ENCODE measurements at places on chromosomes 13 and 19.
A peak's percentile ranks its signal among the peaks of the same experiment; 100 is the strongest.

GRCh38 chr13:19862481-19863313, 752 bp downstream of the ZMYM5 start:
- DNase-seq, result peak; percentile 67

DNA sequence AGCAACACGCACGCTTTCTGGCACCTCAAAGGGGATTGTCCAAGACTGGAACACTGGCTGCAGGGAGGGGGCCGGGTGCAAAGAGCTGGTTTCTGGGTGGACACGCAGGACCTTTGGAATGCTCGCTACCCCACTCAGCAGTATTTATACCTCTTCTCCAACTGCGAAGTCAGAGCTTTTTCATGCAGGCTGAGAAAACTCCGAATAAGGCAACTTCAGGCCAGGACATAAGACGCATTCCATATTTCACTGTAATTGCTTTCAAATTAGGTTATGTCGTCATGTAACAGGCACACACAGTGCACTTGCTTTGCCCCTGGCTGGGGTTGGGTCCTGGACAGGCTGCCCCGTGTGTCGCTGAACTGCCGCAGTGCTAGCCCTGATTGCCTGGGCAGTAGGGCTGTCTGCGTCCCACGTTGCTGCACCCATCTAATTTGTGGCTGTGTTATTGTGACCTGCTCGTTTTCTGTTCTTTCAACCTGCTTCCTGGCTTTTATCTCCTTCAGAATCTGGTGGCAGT, 44.5 kb downstream of the ACTN4 start:
- no peak for DNase-seq

- no peak for DNase-seq
These were observed 6.4 kb upstream of the ZNF333 start for GRCh38 chr19:14683439-14683838.

DNA sequence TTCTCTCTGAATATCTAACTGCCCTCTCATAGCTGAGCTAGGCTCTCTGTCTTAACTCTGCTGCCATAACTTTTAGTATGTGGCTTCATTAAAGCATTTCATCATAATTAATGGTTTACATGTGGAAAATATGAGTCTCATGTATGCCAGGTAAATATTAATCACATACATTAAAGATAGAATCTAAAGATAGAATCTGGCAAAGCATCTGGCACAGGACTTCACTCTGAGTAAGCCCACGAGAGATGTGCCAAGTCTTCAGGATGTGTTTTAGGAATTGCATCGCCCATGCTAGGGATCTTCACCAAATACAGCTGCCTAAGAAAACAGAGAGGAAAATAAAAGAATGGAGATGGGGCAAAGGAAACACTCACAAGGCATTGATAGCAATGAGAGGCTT, 285.8 kb downstream of the DIAPH3 start:
- no peak for DNase-seq

DNA sequence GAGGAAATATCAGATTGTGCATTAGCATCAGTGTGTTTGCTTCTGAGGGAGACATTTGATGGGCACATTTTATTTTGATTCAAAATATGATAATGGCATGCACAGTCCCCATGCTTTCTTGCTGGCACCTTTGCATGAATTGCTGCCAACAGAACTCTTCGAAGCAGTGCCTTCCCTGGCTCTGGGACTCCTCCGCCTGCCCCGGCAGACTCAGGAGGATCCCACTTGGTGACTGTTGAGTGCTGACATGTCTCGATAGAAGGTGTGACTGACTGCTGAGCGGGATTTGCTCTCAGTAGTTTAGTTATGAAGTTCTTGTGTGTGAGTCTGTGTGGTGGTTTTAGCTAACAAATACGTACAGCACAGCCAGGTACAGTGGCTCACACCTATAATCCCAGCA, 239.7 kb downstream of the FGF9 start:
- no peak for DNase-seq

DNA sequence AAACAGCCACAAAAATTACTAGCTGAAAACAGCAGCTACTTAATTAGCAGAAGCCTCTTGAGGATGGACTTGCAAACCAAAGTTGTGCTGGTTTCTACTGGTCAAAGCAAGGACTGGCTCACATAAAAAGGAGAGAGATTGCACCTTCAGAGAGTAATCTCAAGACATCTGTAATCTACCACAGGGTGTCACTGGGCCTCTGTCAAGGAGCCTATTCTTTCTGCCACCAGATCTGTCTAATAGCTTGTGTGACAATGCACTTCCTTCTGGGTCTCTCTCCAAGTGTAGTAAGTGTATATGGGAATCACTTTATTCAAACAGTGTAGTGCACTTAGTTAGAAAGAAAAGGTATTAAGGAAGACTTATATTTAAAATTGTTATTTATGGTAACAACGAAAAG, 24.4 kb upstream of the ZNF561 start:
- DNase-seq, result no peak

GRCh38 chr13:95741584-95742563, 64.9 kb downstream of the DNAJC3 start:
- no peak for DNase-seq

DNA sequence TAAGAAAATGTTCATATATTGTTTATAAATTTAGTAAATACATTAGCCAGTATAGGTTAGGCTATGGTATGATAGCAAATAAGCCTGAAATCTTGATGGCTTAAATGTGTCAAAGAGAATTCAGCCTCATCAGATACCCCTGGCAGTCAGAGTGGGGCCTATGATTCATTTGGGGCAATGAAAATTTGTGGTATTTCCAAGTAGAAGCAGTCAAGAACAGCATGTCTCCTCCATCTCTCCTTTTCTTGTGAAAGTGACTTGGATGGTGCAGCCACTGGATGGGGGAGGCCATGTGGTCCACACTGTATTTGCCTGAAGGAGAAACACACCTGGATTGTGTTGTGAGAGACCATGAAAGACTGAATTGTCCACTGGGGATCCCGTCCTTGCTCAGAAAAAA, 82.7 kb downstream of the DLEU7 start:
- DNase-seq, result no peak

DNA sequence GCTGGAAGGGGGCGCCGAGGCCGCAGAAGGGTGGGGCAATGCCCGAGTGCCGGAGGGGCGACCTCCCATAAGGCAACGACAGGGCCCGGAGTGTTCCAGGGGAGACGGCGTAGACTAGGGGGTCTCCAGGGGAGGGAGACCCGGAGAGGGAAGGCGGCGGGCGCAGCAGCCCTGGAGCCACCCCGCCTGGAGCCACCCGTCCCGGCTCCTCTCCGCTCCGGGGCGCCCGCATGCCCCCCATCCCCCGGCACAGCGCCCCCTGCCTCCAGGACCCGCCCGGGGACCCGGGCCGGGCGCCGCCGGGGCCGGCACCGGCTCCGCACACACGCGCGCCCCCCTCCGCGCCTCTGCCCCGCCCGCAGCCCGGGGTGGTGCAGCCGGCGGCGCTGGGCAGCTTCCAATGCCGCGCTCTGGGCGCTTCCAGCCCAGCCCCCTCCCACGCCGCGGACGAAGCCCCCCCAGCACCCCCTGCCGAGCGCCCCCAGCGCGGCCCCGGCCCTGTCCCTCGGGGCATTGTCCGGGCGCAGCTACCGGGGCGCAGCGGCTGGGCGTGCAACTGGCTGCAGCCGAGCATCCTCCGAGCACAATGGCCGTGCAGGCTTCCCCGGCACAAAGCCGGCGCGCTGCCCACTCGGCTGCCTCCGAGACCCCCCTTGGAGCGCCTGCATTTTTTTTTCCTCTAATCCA, 519 bp downstream of the PTPRS start:
- DNase-seq, result no peak

DNA sequence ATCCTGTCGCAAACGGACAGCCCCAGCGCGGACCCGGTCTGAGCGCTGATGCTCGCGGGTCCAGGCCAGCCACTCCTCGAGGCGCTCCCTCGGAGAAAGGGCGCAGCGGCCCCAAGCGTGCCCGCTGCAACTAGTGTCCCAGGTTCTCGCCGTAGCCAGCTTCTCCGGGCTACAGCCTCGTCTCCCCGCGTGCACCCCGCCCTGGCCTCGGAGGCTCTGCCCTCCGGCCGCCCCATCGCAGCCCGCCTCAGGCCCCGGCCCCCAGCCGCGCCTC, 487 bp downstream of the FLT1 start:
- peak; percentile 28 for DNase-seq

DNA sequence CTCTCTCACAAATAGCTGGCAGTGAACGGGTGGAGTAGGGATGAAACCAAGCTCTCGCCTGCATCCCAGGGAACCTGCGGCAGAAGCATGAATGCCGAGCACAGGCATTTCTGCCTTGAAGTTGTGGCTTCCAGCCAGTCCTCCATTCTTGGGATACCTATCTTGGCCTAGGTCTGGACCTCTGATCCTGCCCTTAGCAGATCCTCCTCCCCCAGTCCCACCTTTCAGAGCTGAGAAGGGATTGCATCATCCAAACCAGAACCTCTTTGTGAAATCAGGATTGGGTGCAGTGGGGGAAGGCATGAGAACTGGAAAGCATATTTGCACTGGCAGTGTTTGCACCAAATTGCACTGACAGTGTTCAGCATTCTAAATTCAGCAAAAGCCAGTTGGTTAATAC, 5.8 kb downstream of the ZNF780A start:
- DNase-seq, result no peak

DNA sequence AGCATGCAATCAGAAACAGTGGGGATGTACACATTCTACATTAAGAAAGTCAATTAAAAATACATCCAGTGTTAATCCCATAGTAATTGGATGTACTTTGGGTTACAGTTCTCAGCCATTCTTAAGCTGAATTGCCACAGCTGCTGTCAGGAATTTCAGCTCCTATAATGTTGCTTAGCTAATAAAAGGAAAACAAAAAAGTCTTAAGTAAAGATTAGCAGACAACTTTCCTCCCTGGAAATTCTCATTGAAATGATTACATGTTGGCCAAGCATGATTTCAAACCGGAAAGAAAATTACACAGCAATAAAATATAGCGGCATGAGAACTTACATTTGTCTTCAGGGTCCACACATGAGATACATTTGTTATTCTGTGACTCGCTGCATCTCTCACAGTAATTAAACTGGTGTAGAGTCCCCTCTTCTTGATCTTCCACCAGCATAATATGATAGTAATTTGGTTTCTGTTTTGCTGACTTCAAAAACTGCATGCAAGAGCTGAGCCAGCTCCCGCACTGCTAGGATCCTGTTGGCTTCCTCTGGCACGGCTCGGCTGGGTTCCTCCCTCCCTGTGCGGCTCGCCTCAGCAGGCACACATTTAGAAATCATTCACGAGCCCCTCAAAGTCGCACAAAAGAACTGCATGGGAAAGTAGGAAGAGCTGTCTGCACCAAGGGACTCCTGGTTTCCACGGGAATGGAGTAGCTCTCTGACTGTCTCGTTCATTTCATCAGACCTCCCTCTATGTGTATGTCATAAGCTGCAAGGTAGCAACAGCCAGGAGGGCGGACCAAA, at the start of gene HTR2A:
TSS of gene HTR2A (minus strand) at position 713 of the 797 bp plus-strand sequence. CDS start 1,147 bp downstream, outside the sequence.
- DNase-seq, result peak; percentile 27

- no peak for DNase-seq
These were observed 138.4 kb downstream of the POSTN start for GRCh38 chr13:37460166-37460565.

DNA sequence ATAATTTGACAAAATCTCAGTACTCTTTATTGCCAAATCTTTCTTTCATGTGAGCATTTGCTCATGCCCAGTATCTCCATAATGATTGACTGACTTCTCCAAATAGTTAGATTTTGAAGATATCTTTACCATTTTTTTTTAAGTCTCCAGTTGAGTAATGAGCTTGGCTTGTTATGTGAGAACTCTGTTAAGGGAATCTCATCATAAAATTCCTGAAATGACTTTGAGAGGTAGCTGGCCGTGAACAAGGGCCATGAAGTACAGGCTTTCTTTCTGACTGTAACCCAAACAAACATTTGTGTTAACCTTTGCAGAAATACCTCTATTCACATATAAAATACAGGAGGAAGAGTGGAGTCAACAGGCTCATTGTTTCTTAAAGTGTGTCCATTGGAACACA, 449.7 kb downstream of the IRS2 start:
- no peak for DNase-seq

DNA sequence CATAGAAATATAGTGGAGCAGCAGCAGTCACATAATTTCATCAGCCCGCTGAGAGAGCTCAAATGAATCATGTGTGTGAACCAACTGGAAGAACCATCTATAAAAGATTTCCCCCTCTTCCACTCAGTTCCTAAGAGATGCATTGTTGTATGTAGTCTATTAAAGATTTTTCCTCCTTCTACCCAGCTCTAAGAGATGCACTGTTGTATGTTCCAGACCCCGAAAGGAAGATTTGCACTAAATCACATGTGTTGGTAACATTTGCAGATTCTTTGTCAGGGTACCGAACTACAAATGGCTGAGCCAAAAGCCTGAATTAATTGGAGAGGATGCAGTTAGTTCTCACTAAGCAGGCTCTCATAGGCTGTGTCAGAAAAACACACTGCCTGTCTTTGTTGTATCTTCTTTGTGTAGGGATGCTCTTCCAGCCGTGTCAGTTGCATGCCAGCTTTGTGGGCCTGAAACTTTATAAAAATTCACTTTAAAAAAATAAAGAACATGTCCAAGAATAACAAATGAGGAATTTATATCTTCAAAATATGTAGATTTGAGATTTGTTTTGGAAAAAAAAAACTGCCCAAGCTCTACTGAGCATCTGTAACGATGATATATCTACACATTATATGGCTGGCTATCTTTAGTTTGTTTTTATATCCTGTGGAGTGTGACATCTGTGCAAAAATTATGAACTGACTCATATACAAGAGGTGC, 223.1 kb downstream of the MZT1 start:
- no peak for DNase-seq
